ENCODE measurements at places on chromosomes 16 and 17.

DNA sequence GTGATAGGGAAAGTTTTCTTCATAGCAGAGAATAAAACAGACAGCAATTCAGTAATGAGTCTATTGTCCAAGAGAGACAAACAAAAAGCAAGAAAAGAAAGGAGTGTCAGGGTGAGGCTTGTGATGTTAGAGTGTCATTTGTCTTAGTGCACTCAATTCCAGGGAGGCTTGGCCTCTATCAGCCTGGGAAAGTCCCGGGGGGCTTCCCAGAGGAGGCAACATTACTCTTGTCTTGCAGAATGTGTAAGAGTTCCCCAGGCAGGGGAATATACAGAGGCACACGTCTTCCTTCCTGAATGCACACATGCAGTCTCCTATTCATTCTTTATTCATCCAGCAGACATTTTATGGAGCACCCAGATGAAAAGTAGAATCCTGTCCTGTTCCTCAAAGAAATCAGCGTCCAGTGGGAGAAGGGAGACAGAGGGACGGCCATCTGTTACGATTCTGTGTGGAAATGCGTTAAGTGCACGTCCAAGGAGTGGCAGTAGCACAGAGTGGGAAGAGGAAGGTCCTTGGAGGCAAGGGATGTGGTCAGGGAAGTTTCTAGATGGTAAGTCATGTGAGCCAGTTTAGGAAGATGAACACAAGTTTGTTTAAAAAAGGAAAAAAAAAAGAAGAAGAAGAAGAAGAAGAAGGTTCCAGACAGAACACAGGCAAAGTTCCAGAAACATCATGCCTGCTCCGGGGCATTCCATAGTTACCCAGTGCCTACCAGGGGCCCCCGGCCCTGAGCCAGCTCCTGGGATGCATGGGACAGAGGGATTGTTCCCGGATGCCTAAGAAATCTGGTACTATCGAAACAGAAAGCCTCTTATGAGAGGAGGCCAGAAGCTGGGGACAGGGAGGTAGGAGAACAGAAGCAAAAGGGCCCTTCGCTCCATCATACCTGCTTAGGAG, 21.1 kb downstream of the CACNG4 start:
- no peak for ATAC-seq

DNA sequence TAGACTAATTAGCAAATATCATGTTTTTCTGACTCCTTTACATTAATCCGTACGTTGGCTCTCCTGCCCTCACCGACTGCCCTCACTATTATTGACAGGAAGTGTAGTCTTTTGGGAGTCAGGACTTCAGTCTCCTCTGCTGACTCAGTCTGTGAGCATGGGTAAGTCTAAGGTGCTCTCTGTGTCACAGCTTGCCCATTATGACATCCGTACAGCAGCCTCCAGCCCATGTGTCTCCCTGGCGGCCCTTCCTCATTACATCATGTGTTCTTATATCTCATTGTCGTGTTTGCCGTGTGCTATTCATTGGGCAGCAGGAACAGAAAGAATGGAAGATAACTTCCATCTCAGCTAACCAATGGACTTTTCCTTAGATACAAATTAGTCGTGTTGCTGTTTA, 77.5 kb downstream of the MRTFB start:
- no peak for ATAC-seq

DNA sequence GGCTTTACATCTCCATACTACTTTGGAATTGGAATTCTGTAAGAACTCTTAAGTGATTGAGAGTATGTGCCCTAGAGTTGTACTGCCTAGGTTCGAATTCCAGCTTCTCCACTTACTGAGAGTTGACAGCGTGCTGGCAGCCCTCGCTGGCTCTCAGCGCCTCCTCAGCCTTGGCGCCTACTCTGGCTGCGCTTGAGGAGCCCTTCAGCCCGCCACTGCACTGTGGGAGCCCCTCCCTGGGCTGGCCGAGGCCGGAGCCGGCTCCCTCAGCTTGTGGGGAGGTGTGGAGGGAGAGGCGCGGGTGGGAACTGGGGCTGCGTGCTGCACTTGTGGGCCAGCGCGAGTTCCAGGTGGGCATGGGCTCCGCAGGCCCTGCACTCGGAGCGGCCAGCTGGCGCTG, 13.3 kb downstream of the PPM1D start:
- ATAC-seq, result no peak

DNA sequence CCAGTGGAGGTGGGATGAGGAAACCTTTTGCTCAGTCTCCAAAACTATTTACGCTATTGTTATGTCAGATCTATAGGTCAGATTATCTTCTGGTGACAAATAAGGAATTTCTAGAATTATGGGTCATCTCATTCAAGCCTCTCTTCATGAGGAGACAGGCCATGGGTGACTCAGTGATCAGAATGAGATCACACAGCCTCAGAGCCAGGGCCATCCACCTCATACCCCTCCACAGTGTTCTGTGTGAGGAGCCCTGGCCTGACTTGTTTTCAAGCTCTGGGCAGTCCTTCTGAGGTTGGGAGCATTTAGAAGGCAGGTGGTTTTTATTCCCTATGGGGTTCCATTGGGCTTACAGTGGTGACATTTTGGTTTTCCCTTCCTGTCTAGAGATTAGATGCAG, 26.5 kb downstream of the YPEL2 start:
- no peak for ATAC-seq

DNA sequence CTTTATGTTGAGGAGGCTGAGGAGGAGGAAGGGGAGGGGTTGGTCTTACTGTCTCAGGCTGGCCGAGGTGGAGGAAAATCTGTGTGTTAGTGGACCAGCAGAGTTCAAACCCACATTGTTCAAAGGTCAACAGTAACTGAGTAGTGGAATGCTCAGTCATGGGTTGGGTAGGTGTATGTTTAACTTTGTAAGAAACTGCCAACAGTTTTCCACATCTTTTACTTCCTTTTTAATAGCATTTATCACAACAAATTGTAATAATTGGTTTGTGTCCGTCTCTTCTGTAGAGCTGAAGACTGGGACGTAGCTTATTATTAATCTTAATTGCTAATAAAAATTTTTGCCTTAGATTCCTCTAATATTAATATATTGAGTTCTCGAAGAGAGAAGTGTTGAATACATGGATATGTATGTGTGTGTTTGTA, 5.3 kb downstream of the ATP6V0A1 start:
- ATAC-seq, result no peak

- ATAC-seq, result no peak
Measured at GRCh38 chr17:65236321-65236720, 99.2 kb downstream of the RGS9 start.

GRCh38 chr17:142102-142661, 4.8 kb downstream of the SCGB1C2 start:
- ATAC-seq, result no peak
